ENCODE measurements at places on chromosomes 13 and 19.
A peak's percentile ranks its signal among the peaks of the same experiment; 100 is the strongest.

DNA sequence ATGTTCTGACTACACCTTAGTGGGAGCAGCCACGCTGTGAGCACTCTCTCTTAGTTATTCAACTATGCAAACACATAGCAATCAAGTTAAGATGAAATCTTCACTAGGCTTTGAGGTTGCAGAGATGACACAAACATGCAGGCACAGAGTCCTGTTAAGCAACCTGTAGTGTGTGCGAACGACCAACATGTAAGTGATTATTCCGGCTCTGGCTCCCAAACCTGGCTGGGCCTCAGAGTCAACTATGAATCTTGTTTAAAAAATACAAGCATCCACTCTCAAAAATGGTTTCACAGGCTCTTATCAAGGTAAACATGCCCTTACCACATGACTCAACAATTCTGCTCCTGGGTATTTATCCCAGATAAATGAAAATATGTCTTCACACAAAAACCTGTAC lies 91.4 kb downstream of the IRS2 start:
- DNase-seq = no peak

- no peak for DNase-seq
These were observed 136.8 kb downstream of the DCT start for GRCh38 chr13:94342436-94343242.

DNA sequence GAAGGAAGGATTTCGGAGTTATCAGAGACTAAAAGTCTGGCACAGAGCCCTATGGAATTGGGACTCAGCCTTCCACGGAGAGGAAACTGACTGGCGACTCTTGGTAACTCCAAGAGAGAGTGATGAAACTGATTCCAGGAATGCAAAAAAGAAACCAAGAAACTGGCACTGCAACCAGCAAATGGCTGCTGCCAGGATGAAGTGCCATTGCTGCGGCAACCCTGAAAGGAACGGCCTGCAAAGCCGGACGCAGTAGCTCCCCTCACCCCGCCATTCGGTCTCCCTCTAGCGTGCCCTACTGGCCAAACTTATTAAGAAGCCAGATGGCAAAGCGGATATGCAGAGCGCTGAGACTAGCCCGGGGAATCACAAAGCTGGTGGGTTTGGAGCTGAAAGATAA lies 236.0 kb downstream of the PCDH9 start:
- peak; percentile 50 for DNase-seq

DNA sequence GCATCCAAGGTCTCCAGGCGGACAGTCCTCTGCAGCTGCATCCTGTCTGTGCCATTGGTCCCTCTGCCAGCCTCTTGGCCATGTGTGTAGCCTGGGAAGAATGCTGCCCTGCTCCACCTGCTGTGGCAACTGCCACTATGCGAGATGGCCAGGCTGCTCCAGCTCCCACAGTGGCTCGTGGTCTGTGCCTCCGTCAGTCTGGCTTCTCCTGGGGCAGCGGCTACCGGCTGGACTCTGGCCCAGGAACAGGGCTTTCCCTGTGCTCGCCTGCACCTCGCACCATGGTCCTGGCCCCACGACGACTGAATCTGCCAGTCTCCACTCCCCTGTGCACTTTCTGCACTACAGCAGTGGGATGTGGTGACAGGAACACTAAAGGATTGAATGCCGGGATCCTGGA lies 26.7 kb upstream of the FFAR2 start:
- DNase-seq = no peak

DNA sequence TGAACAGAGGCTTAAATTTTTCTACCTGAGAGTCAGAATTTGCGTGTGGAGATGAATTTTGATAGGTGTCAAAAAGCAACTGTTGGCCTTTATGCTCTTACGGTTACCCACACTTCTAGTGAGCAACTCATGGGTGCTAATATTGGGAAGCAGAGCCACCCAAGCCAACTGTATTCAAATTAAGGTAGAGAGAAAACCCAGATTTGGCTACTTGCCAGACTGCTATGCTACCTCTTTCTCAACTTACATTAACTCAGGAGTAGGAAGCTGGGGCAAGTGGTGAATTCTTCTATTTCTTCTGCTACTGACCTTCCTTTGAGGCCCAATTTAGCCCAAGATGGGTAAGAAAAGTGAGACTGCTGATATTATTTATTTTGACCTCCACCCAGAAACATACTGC lies 83.9 kb downstream of the OLFM4 start:
- no peak for DNase-seq

GRCh38 chr13:62653371-62653770 lies 1237.7 kb upstream of the PCDH20 start:
- DNase-seq = no peak

DNA sequence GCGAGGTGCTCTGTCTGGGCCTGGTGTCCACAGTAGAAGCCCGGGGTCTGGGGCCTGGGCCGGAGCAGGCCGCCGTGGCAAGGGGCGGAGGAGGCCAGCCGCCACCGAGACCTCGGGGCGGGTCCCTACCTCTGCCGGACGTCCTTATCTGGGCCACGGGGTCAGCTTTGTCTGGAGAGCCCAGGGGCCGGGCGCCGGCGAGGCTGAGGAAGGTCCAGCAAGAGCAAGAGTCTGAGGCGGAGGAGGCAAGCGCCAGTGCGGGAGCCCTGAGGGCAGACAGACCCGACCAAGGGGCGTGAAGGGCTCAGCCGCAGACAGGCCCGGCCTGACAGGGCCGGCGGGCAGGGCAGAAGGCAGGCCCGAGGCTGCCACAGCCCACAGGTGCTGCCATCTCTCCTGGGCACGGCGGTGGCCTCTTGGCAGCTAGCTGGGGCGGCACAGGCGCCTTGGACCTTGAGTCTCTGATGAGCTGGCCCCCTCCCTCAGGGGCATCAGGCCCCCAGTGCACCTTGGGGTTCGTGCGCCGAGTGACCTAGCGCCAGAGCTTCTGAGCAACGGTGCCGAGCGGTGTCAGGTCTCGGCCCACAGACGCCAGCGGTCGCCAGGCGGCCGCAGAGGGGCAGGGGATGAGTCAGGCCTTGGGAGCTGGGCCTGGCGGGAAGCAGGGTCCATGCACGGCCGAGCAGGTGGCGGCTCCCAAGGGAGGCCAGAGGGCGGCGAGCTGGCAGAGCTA lies 19.1 kb upstream of the AKAP8 start:
- DNase-seq = no peak

GRCh38 chr19:10617409-10618121 lies 7.8 kb upstream of the SLC44A2 start:
- DNase-seq = no peak

GRCh38 chr19:45047188-45047797 lies 8.4 kb downstream of the CLASRP start:
- no peak for DNase-seq

GRCh38 chr13:45940061-45940460 lies 88.5 kb upstream of the SIAH3 start:
- no peak for DNase-seq

GRCh38 chr13:26457212-26457611 lies 100.3 kb upstream of the WASF3 start:
- no peak for DNase-seq

- DNase-seq = no peak
These were observed 22.5 kb upstream of the SHKBP1 start for GRCh38 chr19:40553885-40554857.

DNA sequence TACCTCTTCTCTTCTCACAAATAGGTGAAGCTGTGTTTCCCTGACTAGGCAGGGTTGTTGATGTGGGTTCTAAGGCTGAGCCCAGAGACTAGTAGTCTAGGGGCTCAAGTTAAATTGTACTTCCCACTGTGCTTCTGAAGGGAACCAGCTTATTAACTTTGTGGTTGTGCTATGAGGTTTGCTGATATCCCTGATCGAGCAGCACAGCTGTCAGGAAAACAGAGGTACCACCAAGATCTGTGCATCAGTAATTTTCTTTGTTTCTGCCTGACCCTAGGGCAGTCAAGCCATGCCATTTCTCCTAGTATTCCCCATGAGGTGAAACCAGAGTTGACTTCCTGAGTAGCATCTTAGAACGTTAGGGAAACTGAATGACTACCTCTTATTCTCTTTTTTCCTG lies 853.8 kb upstream of the MIR17HG start:
- DNase-seq = no peak

- DNase-seq = no peak
These were observed 83.1 kb downstream of the ZNF486 start for GRCh38 chr19:20250121-20250520.
